ENCODE measurements at places on chromosomes 16 and 17.

DNA sequence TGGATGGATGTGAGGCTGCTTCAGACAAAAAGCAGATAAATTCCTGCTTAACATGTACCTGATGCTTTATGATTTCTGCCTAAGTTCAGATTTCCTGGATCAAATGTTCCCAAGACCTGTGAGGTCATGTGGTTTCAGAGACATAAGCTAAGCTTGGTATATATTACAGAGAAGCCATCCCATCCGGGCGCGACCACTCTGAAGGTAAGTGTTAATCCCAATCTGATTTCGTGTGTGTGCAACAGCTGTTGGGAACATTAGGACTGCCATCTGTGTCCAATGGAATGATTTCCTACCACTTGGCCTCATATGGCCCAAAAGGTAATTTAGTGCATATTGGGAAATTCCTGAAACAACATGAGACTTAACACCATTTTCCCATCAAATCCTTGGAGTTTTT lies 199.1 kb downstream of the HS3ST3B1 start:
- no peak for DNase-seq

DNA sequence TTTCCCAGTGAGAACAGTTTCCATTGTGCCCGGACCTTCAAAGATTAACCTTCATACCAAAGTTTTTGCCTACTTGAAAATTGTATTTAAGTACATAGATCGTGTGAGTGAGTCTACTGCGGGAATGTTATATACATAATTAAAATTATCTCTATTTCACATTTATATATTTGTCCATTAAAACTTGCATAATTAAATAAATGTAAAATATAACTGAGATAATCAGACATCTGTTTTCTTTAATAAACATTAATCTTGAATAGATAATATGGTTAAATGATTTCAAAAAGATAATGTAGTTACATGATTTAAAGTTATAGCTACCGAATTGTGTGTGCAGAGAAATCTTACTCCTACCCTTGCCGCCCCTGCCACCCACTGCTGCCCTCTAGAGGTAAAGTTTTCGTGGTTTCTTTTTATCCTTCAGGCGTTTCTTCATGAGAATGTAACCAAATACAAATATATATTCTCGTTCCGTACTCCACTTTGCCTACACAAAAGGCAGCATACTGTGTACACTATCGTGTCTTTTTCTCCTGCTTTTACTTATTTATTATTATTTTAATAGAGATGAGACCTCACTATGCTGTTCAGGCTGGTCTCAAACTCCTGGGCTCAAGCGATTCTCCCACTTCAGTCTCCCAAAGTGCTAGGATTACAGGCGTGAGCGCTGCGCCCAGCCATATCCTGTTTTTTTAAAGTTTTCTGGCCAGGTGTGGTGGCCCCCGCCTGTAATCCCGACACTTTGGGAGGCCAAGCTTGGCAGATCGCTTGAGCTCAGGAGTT lies 35.6 kb downstream of the RPA1 start:
- DNase-seq: peak; percentile 56

DNA sequence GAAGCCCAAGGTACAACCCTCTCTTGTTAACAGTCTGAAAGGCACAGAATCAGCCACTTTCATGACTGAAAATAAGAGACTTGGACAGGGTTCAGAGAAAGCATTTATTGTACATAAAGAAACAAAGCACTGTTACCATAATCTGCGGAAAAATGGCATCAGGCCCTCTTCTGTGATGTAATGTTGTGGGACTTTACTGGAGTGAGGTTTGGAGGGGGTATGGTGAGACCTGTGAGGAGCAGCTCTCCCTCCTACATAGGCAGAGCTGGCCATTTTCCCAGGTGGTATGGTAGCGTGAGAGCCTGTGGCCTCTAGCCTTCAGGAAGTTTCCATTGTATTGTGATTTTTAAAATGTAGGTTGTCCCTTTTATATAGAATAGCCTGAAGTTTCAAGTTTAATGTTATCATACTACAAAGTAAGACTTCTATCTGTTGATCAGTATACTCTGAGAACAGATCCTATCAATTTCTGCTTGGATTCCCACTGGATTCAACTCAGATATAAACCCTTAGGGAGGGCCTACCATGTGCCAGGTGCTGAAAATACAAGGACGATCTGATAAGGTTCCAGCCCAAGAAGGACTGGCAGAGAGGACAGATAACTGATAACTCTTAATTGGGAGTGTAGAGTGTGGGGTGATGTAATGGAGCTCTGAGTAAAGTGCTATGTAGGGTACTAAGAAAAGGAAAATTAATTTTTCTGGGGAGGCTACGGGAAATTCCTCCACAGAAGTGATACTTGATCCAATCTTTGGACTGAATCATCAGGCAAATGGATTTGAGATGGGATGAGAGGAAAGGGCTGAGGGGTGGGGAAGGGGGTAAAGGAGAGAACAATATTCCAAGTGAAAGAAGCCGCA lies 4.1 kb upstream of the YPEL2 start:
- DNase-seq: no peak

DNA sequence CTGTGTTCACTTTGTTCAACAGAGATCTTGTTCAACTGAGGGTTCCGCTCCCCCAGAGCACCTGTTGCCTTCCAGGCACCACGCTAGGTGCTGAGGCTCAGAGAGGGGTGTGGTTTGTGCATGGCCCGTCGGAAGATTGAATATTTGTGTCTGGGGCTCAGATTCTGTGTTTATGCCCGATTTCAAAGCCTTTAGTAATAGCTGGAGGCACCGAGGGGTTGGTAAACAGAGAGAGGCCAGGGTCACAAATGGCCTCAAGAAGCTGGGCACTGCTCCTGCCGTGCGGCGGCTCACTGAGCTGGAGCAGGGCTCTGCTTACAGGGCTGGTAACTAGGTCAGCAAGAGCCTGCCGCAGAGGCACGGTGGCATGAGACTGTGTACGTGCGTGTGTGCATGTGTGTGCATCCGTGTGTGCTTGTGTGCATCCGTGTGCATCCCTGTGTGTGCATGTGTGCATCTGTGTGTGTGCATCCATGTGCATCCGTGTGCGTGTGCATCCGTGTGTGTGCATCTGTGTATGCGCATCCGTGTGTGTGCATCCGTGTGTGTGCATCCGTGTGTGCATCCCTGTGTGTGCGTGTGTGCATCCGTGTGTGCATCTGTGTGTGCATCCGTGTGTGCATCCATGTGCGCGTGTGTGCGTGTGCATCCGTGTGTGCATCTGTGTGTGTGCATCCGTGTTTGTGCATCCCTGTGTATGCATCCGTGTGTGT lies 5.4 kb downstream of the ITGAE start:
- DNase-seq: no peak

GRCh38 chr17:67139784-67140665 lies 95.7 kb downstream of the CACNG1 start:
- DNase-seq: no peak

- DNase-seq: no peak
Observed at GRCh38 chr16:46836534-46837530, 5.9 kb upstream of the C16orf87 start.

GRCh38 chr17:41919165-41919817 lies 540 bp upstream of the ACLY start:
- DNase-seq: peak; percentile 24

DNA sequence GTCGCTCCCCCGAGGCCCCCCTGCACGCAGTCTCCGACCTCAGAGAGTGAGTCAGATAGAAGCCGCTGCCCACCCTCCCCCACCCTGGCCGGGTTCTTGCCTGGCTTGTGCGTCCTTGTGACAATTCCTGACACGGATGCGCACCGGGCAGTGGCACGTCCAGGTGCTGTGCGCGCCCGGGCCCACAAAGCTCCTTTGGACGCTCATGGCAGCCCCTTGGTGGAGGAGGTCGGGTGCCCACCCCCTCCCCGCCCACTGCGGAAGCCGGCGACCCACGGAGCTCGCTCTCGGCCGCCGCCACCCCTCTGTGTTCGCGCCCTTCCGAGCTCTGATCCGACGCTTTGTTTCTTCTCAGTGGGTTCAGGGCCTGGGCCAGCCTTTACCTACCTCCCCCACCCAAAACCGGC lies 662 bp upstream of the TUBB3 start:
- peak; percentile 42 for DNase-seq

- no peak for DNase-seq
Observed at GRCh38 chr16:59758848-59759247, 1024.7 kb upstream of the GOT2 start.

GRCh38 chr16:68377667-68378393 lies 67.0 kb downstream of the PRMT7 start:
- DNase-seq: no peak

- DNase-seq: no peak
Observed at GRCh38 chr16:31130336-31130891, 5.1 kb downstream of the PRSS8 start.

DNA sequence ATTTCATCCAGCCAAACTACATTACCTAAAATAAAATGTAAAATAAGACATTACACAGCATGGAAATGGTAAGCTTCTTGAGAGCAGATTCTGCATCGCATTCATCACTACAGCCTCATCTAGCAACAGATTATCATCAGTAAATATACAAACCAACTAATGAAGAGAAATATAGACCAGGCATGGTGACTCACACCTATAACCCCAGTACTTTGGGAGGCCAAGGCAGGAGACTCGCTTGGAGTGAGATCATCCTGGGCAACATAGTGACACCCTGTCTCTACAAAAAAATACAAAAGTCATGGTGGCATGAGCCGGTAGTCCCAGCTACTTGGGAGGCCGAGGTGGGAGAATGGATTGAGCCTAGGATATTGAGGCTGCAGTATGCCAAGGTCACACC lies 19.9 kb downstream of the NCBP3 start:
- DNase-seq: no peak
